Keratinocyte (primary cell): ENCODE measurements at places on chromosomes 1 and 21. TPM values are rescaled to one million over a fixed set of nuclear protein-coding genes. Genes with fewer than 3 reads are reported as not detected.

DNA sequence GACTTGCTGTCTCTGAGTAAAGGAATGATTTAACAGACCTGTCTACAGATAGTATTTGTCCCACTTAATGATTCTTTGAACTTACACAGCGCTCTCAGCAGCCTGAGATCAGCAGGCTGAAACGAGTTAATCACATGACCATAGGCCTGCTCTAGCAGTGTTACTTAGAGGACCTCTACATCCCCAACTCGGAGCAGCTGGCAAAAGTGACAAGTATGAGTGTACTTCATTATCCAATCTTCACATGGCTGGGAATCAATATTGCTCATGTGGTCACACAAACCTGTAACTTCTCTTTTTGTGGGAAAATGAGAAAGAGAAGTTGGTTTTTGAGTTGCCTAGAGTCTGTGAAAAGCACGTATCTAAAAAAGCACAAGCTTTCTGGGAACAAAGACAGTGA is 11.4 kb upstream of the ATP13A2 start:
- DNase-seq, result no peak

DNA sequence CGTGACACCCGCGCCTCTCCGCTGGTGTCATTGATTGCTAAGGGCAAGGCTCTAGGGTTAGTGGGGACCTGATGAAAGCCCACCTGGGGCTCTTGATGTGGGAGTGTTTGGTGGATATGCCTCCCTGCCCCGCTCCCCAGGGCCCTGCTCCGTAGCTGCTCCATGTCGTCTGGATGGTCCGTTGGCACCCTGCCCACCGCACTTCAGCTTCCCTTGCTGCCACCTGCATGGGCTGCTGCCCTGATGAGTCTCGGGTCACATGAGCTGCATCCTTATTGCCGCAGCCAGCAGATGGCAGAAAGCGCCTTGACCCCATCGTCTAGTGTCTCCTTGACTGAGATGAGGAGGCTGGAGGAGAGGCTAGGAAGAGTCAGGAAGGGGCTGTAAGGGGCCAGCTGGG is 439.4 kb downstream of the CAMTA1 start:
- no peak for DNase-seq

DNA sequence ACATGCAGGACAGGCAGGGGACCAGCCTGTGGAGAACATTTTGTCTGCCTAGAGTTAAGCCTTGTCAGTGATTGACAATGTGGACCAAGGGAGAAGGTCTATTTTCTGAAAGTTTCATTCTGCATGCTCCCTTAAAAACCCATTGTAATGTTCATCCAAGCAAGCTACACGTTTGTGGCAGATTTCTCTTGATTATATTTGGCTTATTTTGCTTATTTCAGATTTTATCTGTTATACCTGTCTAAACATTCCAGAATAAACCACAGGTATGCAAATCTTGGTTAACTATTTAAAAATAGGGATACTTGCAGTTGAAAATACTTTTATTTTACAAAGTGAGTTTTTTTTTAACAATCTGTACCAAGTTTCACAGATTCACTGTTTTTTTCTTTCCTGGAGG is 78.2 kb upstream of the F3 start:
- no peak for DNase-seq

Gene LCE1A
- polyA plus RNA-seq, result 0.43 TPM in 1 of 3 replicates, not detected in the others

Gene PTGFRN
- 153 to 177 TPM (median 172 TPM) in 3 replicates for polyA plus RNA-seq

Gene ACTL8
- not detected in 3 replicates for polyA plus RNA-seq

Gene KRTAP13-2
- polyA plus RNA-seq, result not detected in 3 replicates

DNA sequence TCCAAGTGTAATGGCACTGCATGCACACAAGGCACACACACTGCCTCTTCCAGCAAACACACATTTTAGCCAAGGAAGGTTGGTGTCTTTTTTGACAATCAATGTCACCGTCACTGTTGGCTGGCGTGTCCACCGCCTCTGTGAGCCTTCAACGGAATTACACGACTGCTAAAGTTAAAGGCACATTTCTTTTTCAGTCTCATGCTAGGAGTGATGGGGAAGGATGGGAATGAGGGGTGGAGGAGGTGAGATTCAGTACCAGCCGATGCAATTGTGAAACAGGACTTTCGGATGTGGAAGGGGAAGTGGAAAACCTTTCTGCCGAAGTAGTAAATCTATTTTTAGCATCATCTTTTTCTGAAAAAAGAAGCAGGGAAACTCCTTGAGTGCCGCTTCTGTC is 1.4 kb downstream of the ELAVL4 start:
- DNase-seq, result no peak

Gene CCDC24
- polyA plus RNA-seq, result 5.2 to 6.2 TPM (median 5.2 TPM) in 3 replicates
